GM23248 (cell line): ENCODE measurements at places on chromosomes 2 and 18. TPM values are rescaled to one million over a fixed set of nuclear protein-coding genes. Genes with fewer than 3 reads are reported as not detected.

GRCh38 chr2:189533288-189534035, 47.1 kb downstream of the SLC40A1 start:
- H3K4me3 ChIP-seq, result 0 out of 2 replicates have a peak overlapping the region, but pooled peaks have one; percentile 12
- no peaks in the 10 kb centered on the region for H3K27me3 ChIP-seq
- H3K27ac ChIP-seq, result 0 out of 2 replicates have a peak overlapping the region, but pooled peaks have one; percentile 77
- H3K4me1 ChIP-seq, result peaks cover 25% of the 10 kb centered on the region
- peak; percentile 31 for DNase-seq

GRCh38 chr2:52775674-52776073, 991.9 kb upstream of the CHAC2 start:
- no peaks in the 10 kb centered on the region for H3K27me3 ChIP-seq
- no peaks in the 10 kb centered on the region for H3K4me1 ChIP-seq

DNA sequence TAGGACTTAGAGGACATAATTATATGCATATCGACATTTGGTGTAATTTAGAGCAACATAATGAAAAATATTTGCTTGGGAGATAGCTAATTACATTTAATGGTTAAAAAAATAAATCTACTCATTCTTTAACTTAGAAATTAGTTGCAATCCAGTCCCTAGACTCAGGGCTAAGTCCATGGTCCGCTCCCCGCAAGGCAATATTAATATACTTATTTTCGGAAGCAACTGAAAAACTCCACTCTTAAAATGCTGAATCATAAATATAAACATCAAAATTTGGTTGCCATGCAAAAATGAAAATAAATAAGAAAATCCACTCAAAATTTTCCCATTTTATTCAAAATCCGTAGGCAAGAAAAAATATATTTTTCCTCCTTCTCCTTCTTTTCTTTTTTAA, 99.7 kb upstream of the CD302 start:
- no peak overlapping the region for H3K4me3 ChIP-seq
- H3K27me3 ChIP-seq, result no peaks in the 10 kb centered on the region
- no peak for DNase-seq
- H3K27ac ChIP-seq, result no peak overlapping the region
- no peaks in the 10 kb centered on the region for H3K36me3 ChIP-seq

DNA sequence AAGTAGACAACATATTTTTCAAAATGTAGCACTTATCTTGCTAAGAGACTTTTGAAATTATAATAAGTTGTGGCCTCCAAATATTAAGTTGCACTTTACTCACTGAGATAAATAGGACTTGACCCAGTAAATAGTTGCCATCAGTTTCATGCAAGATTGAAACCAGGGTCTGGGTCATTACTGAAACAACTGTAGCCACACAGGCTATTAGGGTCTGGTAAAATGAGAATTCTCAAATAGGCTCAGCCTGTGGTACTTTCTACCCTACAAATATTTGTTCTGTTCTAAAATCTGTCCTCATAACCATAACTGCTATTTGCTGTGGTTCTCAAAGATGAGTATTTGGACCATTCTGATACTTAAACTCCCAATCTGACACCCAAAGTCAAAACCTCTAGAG, 115.4 kb upstream of the STK17B start:
- no peak overlapping the region for H3K27ac ChIP-seq
- H3K4me1 ChIP-seq, result peaks cover 23% of the 10 kb centered on the region
- no peak overlapping the region for H3K4me3 ChIP-seq
- H3K36me3 ChIP-seq, result no peaks in the 10 kb centered on the region
- no peaks in the 10 kb centered on the region for H3K27me3 ChIP-seq

GRCh38 chr18:49647496-49648168, 85.8 kb downstream of the LIPG start:
- DNase-seq, result peak; percentile 26
- no peak overlapping the region for H3K27ac ChIP-seq
- H3K27me3 ChIP-seq, result no peaks in the 10 kb centered on the region
- no peak overlapping the region for H3K4me3 ChIP-seq

- H3K4me3 ChIP-seq, result no peak overlapping the region
- no peaks in the 10 kb centered on the region for H3K27me3 ChIP-seq
- no peaks in the 10 kb centered on the region for H3K4me1 ChIP-seq
- H3K36me3 ChIP-seq, result no peaks in the 10 kb centered on the region
Observed at GRCh38 chr18:54558609-54559585, 32.1 kb upstream of the DYNAP start.

The PSMD14 gene
- 94.4 and 104 TPM in 2 replicates for total RNA-seq

GRCh38 chr2:157173740-157174184, 83.7 kb upstream of the GALNT5 start:
- DNase-seq, result peak; percentile 96
- H3K4me3 ChIP-seq, result peak overlapping the region; percentile 57
- H3K4me1 ChIP-seq, result peaks cover 45% of the 10 kb centered on the region
- no peaks in the 10 kb centered on the region for H3K27me3 ChIP-seq
- H3K27ac ChIP-seq, result peak overlapping the region; percentile 91
- no peaks in the 10 kb centered on the region for H3K36me3 ChIP-seq

DNA sequence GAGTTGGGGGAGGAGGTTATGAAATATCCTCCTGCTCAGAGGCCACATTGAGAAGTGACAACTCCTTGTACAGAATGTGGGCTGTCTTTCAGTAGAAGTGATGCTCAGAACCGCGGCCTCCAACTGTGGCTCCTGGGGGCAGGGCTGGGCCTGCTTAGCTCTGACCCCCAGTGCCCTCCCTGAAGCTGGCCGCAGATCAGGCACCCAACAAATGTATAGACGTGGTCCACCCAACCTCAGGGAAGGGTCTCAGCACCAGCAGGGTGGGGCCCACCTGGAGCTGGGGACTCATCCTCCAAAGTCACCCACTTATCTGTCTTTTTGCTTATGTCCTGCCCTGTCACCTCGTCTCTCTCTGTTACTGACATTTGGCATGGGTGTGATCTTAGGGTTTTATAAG, 11.1 kb upstream of the BIN1 start:
- H3K4me3 ChIP-seq, result no peak overlapping the region
- H3K36me3 ChIP-seq, result no peaks in the 10 kb centered on the region
- H3K27me3 ChIP-seq, result no peaks in the 10 kb centered on the region; the same call in 1 of the 2 replicates
- no peak overlapping the region for H3K27ac ChIP-seq
- peaks cover 17% of the 10 kb centered on the region for H3K4me1 ChIP-seq

GRCh38 chr2:220034426-220035130, 407.1 kb downstream of the SLC4A3 start:
- DNase-seq, result peak; percentile 77
- H3K27me3 ChIP-seq, result no peaks in the 10 kb centered on the region
- peaks cover 23% of the 10 kb centered on the region for H3K4me1 ChIP-seq
- H3K36me3 ChIP-seq, result no peaks in the 10 kb centered on the region
- peak overlapping the region; percentile 63 for H3K27ac ChIP-seq
- H3K4me3 ChIP-seq, result peak overlapping the region; percentile 12

- no peak overlapping the region for H3K27ac ChIP-seq
- no peak overlapping the region for H3K4me3 ChIP-seq
- no peaks in the 10 kb centered on the region for H3K27me3 ChIP-seq
- DNase-seq, result peak; percentile 77
- H3K36me3 ChIP-seq, result no peaks in the 10 kb centered on the region
- no peaks in the 10 kb centered on the region for H3K4me1 ChIP-seq
Observed at GRCh38 chr18:56575819-56576663, 62.4 kb downstream of the TXNL1 start.

- H3K36me3 ChIP-seq, result no peaks in the 10 kb centered on the region
- no peak overlapping the region for H3K27ac ChIP-seq
- no peak for DNase-seq
- H3K4me3 ChIP-seq, result no peak overlapping the region
- no peaks in the 10 kb centered on the region for H3K4me1 ChIP-seq
Observed at GRCh38 chr18:28635530-28635929, 458.6 kb upstream of the CDH2 start.

GRCh38 chr2:60468382-60469085, 84.9 kb downstream of the BCL11A start:
- H3K4me1 ChIP-seq, result peaks cover 20% of the 10 kb centered on the region
- H3K4me3 ChIP-seq, result no peak overlapping the region
- no peaks in the 10 kb centered on the region for H3K27me3 ChIP-seq
- H3K36me3 ChIP-seq, result no peaks in the 10 kb centered on the region
- H3K27ac ChIP-seq, result peak overlapping the region; percentile 46
- DNase-seq, result peak; percentile 61

DNA sequence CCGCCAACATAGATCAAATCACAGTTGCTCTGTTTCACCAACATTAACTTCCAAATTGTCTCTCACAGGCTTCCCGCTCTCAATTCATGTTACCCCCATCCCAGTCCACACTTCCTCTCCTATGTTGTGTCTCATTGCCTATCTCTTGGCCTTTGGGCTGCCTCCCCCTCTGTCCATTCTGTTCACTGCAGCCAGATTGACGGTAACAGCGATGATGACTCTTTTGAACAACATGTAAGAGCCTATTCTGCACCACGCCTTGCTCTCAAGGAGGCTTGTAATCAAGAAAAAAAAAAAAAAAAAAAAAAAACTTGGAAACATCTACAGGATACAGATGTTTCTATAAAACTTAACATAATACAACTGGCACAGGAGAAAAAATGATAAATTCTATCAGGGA, 77.3 kb upstream of the RMDN2 start:
- H3K4me3 ChIP-seq, result no peak overlapping the region
- H3K27me3 ChIP-seq, result no peaks in the 10 kb centered on the region
- H3K4me1 ChIP-seq, result peaks cover 17% of the 10 kb centered on the region
- no peaks in the 10 kb centered on the region for H3K36me3 ChIP-seq

- H3K27ac ChIP-seq, result no peak overlapping the region
- 0 out of 2 replicates have a peak, but pooled peaks cover 6% of the 10 kb centered on the region for H3K36me3 ChIP-seq
- no peaks in the 10 kb centered on the region for H3K27me3 ChIP-seq
- 0 out of 2 replicates have a peak, but pooled peaks cover 4% of the 10 kb centered on the region for H3K4me1 ChIP-seq
Observed at GRCh38 chr2:97900806-97901205, 94.9 kb downstream of the TMEM131 start.

The HOXD4 gene
- total RNA-seq, result 2.5 and 7.8 TPM in 2 replicates

DNA sequence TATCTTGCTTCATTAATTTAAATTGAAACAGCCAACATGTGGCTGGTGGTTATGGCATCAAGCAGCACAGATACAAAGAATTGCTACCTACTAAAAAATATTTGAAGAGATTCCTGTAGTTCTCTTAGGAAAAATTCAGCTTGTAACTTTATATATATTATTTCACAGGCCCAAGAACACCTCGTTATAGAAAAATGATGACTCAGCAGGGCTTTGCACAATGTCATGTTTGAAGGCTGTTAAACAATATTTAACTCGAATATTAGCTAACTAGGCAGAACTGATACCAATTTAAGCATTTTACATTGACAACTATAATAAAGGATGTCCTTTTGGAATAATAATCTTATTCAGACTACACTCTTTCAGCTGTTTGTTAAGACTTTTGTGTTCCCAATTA, 102.3 kb upstream of the LYPD1 start:
- no peaks in the 10 kb centered on the region for H3K36me3 ChIP-seq
- no peak for DNase-seq
- H3K4me1 ChIP-seq, result no peaks in the 10 kb centered on the region
- H3K27me3 ChIP-seq, result no peaks in the 10 kb centered on the region
- H3K4me3 ChIP-seq, result no peak overlapping the region

DNA sequence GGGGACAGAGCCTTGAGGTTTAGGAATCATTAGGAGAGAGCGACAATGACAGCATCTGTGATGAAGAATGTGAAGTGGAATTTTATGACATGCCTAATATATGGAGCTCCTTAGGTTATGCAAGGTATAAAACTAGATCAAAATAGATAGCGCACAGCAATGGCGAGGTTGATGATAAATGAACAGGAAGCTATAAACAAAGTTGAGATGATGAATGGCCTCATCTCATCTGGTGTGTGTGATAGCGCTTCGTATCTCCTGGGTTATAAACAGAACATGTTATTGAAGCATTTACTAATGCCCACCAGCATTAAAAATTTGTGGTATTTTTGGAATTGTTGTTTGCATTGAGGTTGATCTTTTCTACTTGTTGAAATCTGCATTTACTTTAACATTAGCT, 231.5 kb downstream of the LTBP1 start:
- H3K4me3 ChIP-seq, result no peak overlapping the region
- no peaks in the 10 kb centered on the region for H3K27me3 ChIP-seq
- H3K27ac ChIP-seq, result no peak overlapping the region
- H3K4me1 ChIP-seq, result no peaks in the 10 kb centered on the region
- H3K36me3 ChIP-seq, result no peaks in the 10 kb centered on the region
